ENCODE measurements at places on chromosomes 11 and 22. TPM values are rescaled to one million over a fixed set of nuclear protein-coding genes. Genes with fewer than 3 reads are reported as not detected.
A peak's percentile ranks its signal among the peaks of the same experiment; 100 is the strongest.

Gene MIOX
- polyA plus RNA-seq, result not detected

DNA sequence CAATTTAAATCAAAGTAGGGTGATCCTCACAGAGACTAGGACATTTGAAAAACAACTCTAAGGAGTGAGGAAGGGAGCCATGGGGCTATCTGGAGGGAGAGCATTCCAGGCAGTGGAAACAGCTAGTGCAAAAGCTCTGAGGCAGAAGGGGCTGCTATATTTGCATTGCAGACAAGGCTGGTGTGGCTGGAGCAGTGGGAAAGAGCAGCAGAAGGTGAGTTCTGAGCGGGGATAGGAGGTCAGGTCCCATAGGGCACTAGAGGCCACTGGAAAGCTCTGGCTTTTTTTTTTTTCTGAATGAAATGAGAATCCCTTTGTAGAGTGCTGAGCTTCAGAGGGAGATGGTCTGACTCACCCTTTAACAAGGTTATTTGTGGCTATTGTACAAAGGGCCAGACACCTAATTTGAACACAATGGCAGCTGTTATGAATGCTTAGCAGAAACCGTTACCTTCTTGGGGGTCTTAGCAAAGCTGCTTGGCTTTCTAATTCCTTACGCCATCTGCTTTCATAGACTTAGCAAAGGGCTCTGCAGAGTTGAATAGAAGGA, 291.6 kb downstream of the BUD13 start:
- no peak for DNase-seq

Gene FBLN1
- polyA plus RNA-seq, result 22.4 TPM

Gene CTSW
- polyA plus RNA-seq, result 0.53 TPM

DNA sequence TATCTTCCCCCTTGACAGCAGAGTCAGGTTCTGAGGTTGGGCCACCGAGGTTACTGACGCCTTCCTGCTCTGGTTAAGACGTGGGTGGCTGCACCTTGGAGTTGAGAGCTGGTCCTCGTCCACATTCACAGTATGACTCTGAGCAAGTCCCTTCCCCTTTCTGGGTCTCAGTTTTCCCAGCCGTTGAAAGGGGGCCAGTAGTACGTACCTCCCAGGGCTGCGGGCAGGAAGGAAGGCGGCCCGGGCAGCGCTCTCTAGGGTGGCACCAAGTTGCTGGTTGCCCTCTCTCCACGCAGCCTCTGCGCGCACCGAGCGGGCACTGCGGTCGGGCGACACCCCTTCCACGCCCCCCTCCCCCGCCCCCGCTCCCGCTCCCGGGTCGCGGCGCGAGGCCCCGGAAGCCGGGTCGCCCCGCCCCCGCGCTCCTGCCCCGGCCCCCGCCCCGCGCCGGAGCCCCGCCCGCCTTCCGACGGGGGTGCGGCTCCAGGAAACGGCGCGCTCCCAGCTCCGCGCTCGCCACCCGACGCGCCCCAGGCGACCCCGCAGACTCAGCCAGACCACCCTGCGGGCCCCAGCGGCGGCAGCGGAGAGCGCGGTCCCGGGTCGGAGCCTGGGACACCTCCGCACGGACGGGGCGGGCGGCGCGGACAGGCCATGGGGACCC, at the start of gene EHBP1L1:
EHBP1L1 (plus strand) TSS at position 486 of the 664 bp plus-strand sequence. CDS start 250 bp downstream, outside the sequence.
- peak; percentile 92 for DNase-seq
